ENCODE measurements at places on chromosomes 1 and 21.

GRCh38 chr1:76857973-76858372, 9.3 kb upstream of the ST6GALNAC5 start:
- no peak for DNase-seq

GRCh38 chr1:224168859-224169380, 14.1 kb upstream of the DEGS1 start:
- DNase-seq: no peak

GRCh38 chr1:54945393-54945936, 35.0 kb upstream of the TMEM61 start:
- DNase-seq: no peak

DNA sequence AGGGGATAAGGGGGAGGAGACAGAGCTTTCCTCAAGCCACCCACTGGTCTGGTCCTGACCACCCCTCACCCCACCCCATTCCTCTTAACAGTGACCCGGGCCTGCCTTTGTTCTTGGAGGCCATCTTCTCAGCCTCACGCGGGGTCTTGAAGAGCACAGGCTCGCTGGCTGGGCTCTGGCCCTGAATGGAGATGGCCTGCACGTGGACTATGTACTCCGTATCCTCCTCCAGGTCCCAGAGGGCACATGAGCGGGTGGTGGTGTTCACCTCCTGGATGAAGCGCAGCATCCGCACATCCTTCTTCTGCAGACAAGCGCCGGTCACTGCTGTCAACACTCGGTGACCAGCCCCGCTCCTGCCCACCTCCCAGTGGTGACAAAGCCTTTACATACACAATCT, 2.6 kb downstream of the FNDC5 start:
- DNase-seq: no peak

GRCh38 chr1:14659913-14660312, 61.4 kb downstream of the KAZN start:
- no peak for DNase-seq

DNA sequence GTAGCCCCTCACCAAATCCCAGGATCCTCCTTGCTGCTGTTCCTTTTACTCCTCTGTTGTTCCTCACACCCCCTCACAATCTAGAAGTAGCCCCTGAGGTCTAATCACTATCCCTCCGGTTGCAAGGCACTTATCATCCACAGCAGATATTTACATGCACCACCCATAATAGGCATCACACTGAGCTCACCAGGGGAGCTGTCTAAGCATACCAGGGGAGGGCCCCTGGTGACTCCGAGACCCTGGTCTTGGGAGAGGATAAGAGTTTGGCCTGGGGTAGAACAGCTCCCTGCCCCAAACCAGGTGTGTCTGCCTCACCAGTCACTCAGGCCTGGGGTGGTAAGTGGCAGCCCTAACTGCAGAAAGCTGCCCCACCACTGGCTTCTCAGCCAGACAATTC, 37.3 kb upstream of the ZC3H12A start:
- peak; percentile 92 for DNase-seq

DNA sequence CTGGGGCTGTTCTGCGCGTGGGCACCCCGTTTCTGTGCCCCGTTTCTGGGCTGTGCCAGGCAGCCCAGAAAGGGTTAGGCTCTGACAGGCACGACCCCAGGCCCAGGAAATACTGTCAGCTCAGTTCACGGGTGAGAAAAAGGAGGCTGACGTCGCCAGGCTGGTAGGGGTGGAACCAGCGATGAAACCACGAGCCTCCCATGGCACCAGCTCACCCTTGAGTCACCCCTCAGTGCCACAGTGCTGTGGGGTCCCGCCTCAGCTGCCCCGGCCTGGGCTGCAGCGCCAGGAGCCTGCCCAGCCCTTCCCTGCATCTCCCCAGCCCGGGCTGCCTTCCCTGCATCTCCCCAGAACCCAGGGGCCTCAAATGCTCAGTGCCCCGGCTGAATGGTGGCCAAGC, 11.5 kb downstream of the MEGF6 start:
- no peak for DNase-seq

GRCh38 chr1:47179988-47180563, 9.8 kb downstream of the PDZK1IP1 start:
- peak; percentile 86 for DNase-seq

DNA sequence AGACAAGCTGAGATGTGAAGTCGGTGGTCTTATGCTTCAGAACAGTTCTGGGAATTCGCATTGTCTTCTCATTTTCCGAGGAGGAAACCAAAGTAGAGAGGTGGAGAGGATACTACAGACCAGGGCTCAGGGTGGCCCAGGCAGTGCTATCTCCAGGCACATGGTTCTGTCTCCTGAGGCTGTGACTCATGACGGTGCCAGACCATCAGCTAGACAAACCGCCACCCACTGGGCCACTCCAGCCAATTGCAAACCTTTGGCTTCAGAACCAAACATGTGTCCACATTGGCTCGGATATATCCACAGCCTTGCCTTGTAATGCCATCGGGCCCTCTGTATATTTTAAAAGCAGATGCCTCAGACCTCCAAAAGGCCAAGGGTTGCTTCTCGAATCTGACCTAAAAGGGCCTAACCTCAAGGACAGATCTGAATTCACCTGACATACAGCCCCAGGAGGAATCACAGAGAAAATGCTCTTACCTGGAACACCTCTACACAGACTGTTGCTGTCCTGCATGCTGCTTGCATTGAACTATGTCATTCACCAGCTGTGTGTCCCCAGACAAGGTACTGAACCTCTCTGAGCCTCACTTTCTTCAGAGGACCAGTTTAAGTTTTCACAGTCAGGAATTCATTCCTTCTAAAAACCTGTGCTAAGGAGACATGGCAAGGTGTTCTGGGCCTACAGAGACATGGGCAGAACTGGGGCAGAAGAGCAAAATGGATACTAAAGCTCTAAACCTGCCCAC, 224.9 kb upstream of the JUN start:
- peak; percentile 26 for DNase-seq

DNA sequence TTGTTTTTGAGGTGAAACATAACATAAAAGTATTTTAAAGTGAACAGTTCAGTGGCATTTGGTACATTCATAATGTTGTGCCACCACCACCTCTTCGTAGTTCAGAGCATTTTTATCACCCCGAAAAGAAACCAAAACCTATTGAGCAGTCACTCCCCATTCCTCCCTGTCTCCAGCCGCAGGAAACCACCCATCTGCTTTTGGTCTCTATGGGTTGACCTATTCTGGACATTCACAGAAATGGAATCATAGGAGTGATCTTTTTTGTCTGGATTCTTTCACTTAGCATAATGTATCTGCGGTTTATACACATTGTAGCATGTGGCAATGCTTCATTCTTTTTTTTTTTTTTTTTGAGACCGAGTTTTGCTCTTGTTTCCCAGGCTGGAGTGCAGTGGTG, 141.2 kb downstream of the VPS13D start:
- DNase-seq: no peak

GRCh38 chr1:55214212-55214933, 791 bp downstream of the USP24 start:
- DNase-seq: peak; percentile 60

- no peak for DNase-seq
These were observed at the start of gene NKAIN1 for GRCh38 chr1:31239653-31240241. TSS of gene NKAIN1 (minus strand) at chr1:31239887. CDS start at chr1:31239547, 340 bp downstream.

DNA sequence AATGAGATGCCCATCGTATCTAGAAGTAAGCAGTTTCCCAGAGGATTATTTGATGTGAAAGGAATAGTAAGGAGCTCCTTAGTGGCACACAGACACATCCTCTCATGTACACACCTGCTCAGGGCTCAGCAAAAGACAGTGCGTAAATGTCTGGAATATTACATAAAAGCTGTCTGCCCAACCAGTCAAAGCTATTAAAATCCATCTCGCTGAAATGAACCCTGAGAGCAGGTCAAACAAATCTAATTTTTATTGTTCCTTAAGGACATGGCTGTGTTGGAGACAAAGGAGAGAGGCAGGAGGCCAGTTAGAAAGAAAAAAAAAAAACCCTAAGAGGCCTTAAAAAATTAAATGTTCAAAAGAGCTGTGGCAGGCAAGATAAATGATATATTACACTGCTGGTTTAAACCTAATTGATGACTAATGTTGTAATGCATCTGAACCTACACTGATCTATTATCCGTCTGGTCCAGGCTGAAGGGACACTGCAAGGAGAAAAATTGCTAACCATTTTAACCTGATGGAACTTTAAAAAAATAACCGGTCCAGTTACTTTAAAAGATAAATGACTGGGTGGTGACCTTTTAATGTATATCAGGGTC, 58.5 kb upstream of the FGGY start:
- no peak for DNase-seq

GRCh38 chr1:204831186-204831585, 39.5 kb upstream of the NFASC start:
- DNase-seq: no peak

DNA sequence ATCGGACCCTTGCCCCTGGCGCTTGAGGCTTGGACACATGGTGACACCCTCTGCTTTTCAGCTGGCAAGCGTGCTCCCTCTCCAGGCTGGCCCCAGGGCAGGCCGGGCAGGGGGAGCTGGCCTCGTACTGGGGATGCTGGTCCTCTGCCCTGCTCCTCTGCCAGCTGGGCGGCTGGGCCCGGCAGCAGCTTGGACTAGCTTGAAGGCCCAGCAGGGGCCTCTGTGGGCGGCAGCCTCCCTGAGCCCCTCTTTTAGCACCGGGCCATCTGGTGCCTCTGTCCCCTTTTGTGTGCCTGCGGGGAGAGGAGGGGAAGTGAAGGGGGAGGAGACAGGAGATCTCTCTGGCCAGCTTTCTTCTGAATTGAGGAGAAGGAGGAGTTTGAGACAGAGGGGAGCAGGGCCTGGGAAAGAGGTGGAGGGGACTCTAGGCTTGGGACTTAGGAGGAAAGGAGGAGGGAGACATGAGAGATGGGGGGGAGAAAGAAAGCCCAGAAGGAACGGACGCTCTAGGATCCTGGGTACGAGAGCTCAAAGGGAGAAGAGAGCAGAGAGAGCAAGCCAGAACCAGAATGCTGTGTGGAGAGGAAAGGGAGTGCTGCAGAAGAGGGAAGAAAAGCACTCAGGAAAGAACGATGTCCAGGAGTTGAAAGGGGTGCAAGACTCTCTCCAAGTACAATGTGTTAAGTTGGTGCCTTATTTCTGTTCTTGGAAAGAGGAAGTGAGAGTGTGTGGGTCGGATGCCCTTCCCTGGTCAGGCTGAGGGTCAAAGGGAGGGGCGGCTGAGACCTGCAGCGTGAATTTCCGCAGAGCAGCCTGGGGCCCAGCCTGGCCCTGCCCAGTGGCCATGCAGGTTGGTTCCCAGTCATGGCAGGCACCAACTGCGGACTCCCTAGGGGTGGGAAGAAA, 40.3 kb downstream of the IER5 start:
- no peak for DNase-seq

DNA sequence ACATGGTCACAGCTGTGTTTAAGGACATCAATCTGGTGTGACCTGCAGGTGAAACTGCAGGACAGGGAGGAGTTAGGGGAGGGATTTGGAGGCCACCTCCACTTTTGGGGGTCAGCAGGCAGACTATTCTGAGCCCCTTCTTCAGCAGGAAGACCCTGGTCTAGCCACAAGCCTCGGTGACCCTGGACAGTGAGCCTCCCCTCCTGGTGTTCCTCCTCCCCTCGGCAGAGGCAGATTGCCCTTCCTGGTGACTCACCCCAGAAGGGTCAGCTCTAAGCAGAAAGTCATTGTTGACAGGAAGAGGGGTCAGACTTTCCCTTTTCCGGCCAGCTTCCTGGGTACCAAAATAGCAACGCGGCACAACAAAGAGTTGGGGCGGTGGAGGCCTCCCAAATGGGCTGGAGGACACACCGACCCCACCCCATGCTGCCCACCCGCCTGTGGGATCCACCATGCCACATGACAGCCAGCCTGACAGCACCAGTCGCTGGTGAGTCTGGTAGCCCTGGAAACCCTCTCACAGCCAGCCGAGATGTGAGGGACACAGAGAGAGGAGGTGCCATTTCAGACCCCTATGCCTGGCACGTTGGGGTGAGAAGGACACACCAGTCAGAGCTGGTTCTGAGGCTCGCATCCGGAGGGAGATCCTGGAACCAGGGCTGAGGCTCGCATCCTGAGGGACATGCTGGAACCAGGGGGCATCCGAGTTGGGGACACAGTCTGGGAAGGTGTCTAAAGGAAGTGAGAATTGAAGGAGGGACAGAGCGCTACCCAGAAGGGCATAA, 14.7 kb upstream of the CSF1 start:
- no peak for DNase-seq

DNA sequence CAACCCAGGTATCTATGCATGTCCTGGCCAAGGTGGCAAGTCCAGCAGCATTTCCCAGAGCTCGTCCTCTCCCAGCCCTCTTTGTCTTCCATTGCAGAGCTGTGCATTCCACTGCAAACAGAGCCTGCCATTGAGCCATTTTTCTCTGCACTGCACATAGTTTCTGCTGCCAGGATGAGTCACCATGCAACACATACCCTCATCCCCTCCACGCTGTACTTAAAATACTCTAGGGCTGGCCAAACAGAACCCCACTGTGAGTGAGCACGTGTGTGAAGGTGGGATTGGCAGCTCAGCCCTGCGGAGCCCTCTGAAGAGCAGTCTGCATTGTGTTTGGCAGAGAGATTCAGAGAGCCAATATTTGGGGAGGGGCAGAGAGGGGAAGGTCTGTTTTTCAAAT, 3.9 kb upstream of the ATP1B1 start:
- DNase-seq: no peak

- no peak for DNase-seq
These were observed 15.4 kb downstream of the NGF start for GRCh38 chr1:115322631-115323030.

DNA sequence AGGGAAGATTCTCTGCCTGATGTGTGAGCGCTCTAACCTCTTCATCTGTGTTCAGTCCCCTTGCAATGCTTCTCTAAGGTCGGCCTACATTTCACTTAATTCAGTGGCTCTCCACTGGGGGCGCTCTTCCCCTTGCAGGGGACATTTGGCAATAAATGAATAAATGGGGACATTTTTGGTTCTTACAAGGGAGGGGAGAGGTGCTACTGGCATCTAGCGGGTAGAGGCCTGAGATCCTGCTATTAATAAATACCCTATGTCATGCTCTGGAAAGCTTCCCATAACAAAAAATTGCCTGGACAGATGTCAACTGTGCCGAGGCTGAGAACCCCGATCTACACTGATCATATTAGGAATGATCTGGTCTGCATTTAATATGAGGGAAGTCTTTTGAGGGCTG, 25.9 kb upstream of the DNAJC11 start:
- DNase-seq: peak; percentile 81

- DNase-seq: no peak
These were observed 126.9 kb downstream of the TGFBR3 start for GRCh38 chr1:91759076-91759475.
